GM20000 (cell line): ENCODE measurements at places on chromosomes 1 and 21.

- DNase-seq, result no peak
These were observed 578 bp upstream of the SESN2 start for GRCh38 chr1:28258628-28259251.

DNA sequence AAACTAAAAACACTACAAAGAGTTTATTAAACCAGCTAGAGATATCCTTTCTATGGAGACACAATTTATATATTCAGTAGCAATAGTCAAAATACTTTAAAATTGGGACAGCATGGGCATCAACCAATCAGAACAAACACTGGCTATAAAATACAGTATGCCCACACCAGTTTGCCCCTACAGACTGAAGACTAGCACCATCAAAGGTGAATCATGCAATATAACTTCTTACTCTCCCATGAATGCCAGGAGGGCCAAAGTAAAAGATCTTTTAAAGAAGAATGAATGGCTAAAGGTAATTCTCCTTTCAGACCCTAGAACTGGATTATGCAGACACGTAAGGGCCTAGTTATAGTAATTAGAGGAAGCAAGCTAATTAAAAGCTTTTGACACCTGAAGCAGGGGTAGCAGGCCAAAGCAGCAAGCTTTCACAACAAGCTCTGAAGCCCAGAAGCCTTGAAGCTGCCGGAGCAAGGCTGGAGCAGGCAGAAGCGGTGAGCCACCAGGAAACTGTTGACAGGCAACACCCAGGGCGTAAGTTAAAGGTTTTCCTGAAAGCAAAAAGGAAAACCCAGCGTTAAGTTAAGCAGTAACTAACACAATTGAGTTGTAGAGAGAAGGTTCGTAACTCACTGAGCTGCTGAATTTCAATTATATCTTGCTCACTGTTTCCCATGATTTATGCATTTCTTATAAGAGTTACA, 99.3 kb downstream of the CDC42BPA start:
- no peak for DNase-seq

- DNase-seq, result no peak
These were observed 35.8 kb downstream of the FMO3 start for GRCh38 chr1:171126504-171126903.

GRCh38 chr1:200039849-200040474, 12.5 kb downstream of the NR5A2 start:
- DNase-seq, result peak; percentile 47

DNA sequence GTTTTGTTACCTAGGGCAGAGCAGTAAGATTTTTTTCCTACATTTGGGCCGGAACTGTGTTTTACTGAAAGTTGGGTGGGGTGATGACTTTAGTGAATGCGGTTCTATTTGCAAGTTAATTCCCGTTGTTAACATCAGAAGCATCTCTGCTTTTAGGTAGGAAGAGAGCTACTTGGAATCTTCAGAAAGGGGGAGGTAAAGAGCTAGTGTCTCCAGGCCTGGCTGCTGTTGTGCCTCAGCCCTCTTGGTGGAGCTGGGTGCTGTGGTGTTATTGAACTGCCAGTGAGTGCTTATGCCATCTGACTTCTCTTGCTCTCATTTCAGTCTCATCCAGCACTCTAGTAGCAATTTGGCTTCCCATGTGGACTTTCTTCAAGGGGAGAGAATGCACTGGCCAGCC, 3.4 kb downstream of the KDM4A start:
- no peak for DNase-seq

GRCh38 chr1:82318265-82318664, 517.5 kb downstream of the ADGRL2 start:
- no peak for DNase-seq

DNA sequence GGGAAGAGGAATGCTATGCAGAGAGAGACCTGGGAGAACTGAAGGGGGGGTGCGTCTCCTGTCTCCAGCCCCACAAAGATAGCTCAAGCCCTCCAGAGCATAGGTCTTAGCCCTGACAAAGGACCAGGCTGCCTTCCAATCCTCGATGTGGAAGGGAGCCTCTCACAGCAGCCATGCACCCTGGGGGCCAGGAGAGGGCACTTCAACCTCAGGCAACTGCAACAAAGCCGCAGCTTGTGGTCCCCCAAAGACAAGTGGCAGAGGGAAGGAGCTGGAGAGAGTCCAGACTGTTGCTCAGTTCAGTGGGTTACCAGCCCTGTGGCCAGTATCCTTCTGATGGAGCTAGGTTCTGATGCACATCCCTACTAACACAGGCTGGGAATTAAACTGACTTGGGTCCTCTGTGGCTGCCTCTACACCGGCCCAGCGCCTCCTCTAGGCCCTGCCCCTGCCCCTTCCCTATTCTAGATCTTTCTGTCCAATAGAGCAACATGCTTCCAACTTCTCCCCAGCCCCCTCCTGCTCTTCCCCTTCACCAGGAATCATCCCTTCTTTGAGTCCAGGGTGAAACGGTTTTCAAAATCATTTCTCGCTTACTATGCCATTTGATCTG, 100.7 kb upstream of the SPATA6 start:
- peak; percentile 45 for DNase-seq

DNA sequence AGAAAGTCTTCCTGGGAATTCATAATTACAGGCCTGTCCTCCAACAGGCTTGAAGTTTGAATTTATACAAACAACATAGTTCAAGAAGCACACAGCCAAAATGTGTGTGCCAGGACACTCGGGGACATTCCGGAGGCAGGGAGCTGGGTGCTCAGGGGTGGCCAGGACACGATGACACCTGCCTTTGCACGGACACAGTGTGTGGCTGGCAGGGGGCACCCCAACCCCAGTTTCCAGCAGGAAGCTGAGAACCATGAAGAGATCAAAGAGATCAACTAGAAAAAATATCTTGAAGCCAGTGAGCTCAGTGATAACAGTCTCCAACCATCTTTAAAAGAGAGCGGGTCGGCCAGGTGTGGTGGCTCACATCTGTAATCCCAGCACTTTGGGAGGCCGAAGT, 32.5 kb upstream of the TRAPPC10 start:
- no peak for DNase-seq

DNA sequence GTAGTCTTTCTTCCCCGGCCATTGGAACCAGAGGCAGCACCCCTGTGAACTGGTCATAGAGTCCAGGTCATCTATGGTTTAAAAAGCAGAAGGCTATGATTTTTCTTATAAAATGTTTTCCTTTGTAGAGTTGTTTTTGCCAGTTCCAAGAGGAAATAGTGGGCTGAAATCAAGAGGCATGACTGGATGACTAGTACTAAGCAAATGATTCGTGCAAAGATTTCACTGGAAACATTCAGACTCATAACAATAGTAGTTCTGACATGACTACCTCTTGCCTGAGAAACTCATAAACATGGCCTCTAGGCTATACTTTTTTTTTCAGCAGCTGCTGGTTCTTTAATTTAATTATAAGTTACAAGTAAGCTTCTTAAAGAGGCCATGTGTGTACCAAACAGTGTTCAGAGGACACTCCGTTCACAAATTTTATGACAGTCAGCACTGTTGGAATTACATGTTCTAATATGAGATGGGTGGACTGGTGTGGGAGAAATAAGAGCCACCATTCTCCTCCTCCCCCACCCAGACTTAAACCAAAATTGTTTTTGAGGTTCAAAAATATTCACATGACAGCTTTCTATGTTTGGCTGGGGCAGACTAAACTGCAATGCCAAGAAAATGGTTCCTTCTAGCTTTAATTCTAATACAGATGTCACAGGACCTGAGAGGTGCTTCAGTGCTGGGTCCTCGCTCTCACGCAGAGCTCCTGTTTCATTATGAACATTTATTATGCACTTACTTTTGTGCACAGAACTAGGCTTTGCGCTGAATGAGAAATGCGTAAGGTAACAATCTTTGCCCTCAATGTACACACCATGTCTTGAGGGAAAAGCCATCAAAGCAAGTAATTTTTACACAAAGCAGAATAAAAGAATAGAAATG, 147.5 kb downstream of the ZC3H11B start:
- peak; percentile 30 for DNase-seq

- peak; percentile 43 for DNase-seq
These were observed at the start of gene KCNA2 for GRCh38 chr1:110605901-110606656. Gene KCNA2, minus strand, starts transcription at chr1:110606358. Its CDS starts 1,576 bp downstream, at chr1:110604782.

DNA sequence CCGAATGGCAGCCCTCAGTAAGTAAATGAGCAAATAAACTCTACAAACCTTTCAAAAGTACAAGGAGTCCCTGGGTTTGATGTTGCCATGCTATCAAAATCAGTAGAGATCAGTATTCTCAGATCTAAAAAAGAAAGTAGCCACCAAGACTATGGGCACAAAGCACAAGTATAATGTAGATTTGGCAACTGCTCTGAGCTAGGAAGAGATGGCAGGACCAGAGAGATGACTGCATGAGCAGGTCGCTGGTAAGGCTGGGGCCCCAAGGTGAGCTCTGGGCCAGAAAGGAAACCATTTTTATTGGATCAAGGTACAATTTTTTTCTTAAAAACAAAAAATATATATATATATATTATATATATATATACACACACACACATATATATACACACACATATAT, 3.1 kb upstream of the ADORA3 start:
- no peak for DNase-seq

DNA sequence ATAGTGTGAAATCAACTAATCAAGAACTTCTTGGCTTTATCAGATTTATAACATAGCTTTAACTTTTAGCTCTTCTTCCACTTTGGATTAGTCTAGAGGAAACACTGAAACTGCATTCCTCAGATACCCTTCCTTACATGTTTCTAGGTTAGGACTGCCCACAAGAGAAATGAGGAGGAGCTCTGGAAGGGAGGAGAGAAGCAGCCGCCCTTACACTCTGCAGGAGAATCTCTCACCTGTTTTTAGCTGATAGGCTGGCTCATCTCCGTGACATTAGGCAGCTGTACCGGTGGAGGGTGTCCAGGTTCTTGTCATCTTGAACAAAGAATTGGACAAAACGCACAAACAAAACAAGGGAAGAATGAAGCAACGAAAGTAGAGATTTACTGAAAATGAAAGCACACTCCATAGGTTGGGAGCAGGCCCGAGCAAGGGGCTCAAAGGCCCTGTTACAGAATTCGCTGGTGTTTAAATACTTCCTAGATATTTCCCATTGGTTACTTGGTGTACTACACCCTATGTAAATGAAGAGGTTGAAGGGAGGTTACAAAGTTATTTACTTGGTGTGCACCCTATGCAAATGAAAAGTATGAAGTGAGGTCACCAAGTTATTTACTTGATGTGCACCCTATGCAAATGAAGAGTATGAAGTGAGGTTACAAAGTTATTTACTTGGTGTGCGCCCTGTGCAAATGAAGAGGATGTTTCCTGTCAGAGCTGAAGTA, 524.9 kb upstream of the CHRM3 start:
- DNase-seq, result no peak

DNA sequence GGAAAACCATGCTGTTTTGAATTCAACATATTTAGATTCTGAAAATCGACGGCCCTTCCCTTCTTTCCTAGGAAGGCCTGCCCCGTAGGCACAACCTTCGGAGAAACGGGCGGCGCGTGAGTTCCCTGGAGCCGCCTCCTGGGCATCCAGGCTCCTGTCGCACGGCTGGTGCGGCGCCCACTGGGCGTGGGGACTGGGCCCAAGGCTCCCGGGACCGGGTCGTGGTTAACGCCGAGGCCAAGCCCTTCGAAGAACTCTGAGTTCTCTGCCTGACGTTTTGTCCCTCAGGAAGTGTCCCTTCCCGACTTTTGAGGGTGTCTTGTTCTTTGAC, 19.2 kb upstream of the TBX15 start:
- DNase-seq, result peak; percentile 35

DNA sequence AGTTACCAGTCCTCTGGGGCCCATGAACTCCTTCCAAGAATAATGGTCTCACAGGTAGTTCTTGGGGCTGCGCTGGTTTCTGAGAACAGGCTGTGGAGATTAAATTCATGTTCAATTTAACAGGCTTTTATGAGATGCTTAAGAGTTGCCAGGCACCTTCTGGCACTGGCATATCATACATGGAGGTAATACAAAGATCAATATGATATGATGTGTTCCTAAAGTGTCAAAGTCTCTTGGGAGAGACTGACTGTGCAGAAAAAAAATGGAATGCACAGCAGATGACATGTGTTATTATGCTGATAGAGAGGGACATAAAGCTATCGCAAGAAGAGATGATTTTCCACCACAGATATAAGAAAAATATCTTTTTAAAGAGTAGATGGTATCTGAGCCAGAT, 6.8 kb downstream of the CYP2J2 start:
- DNase-seq, result no peak

DNA sequence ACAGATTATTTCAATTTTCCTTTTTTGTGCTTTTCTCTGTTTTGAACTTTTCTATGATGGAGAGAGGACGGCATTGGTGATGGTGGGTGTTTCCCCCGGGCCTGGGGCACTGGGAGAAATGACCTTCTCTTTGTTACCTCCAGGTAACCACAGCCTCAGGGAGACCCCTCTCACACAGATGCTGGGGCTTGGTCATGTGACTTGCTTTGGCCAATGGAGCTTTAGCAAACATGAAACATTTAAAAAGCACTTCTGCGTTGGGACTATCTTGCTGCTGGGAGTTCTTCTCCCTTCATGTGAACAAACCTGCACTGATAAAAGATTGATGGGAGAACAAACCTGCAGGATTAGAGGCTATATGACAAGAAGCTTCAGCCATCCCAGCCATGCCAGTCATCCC, 122.9 kb downstream of the NGF start:
- DNase-seq, result no peak

- no peak for DNase-seq
These were observed 65.0 kb upstream of the SLC22A15 start for GRCh38 chr1:115911294-115911693.
